Breast epithelium (tissue), 4 donors: ENCODE measurements at places on chromosomes 2 and 18. TPM values are rescaled to one million over a fixed set of nuclear protein-coding genes. Genes with fewer than 3 reads are reported as not detected.

DNA sequence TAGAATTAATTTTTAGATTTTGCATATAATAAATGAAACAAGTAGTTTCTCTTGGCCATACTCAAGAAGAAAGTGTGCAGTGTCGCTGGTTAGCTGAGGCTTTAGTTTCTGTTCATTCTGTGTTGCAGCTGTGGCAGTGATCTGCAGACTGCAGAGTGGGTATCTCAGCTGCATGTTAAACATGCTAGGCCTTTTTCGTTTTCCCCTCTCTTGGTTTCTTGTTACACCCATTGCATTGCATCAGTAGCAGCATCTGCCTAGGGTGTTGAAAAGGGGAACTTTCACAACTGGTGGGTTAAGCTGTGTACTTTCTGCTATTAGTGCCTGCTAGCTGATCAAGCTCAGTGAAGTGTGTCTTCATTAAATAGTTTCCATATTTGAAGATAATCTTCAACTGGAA lies 51.3 kb downstream of the ACSL3 start:
- no peak overlapping the region for H3K27ac ChIP-seq
- no peaks in the 10 kb centered on the region for H3K36me3 ChIP-seq
- no peak overlapping the region for H3K4me3 ChIP-seq

GRCh38 chr18:55587418-55588110 lies 428 bp downstream of the TCF4 start:
- peak overlapping the region; percentile 93 for H3K27ac ChIP-seq
- DNase-seq = no peak
- H3K27me3 ChIP-seq = no peaks in the 10 kb centered on the region
- H3K4me1 ChIP-seq = no peaks in the 10 kb centered on the region
- peak overlapping the region; percentile 83 for H3K4me3 ChIP-seq

Gene GAL3ST2
- total RNA-seq = not detected

DNA sequence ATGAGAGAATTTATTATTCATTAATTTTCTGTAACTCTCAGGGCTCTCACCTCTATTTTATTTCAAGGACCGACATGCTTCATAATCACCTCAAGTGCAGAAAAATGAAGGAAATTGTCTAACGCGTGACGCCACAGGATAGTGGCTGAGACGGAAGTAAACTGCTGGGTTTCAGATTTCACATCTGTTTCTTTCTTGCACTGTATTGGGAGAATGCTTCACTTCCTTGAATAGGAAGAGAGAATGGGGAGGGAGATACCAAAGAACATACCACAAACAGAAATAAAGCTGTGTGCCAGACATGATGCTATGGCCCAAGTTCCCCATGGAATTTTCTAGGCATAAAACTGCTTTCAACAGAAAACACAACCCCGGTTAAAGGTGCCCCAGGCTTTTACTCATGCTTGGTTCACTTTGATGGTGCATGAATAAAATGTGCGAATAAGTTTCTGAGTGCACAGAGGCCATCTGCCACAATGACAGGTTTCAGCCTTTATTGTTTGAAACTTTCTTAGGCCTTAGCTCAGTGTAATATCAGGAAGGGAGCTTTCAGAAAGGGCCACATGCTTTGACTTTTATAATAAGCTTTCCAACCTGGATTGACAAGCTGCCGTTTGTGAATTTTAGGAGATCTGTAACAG lies 1116.4 kb downstream of the SOCS6 start:
- no peak overlapping the region for H3K27ac ChIP-seq
- no peak overlapping the region for H3K4me3 ChIP-seq
- DNase-seq = no peak
- H3K36me3 ChIP-seq = no peaks in the 10 kb centered on the region
- no peaks in the 10 kb centered on the region for H3K4me1 ChIP-seq
- H3K27me3 ChIP-seq = no peaks in the 10 kb centered on the region

- no peak overlapping the region for H3K4me3 ChIP-seq
- no peaks in the 10 kb centered on the region for H3K27me3 ChIP-seq
- H3K4me1 ChIP-seq = no peaks in the 10 kb centered on the region
- no peaks in the 10 kb centered on the region for H3K36me3 ChIP-seq
- no peak for DNase-seq
- no peak overlapping the region for H3K27ac ChIP-seq
These were observed 290.9 kb upstream of the HDAC4 start for GRCh38 chr2:239691720-239692119.

DNA sequence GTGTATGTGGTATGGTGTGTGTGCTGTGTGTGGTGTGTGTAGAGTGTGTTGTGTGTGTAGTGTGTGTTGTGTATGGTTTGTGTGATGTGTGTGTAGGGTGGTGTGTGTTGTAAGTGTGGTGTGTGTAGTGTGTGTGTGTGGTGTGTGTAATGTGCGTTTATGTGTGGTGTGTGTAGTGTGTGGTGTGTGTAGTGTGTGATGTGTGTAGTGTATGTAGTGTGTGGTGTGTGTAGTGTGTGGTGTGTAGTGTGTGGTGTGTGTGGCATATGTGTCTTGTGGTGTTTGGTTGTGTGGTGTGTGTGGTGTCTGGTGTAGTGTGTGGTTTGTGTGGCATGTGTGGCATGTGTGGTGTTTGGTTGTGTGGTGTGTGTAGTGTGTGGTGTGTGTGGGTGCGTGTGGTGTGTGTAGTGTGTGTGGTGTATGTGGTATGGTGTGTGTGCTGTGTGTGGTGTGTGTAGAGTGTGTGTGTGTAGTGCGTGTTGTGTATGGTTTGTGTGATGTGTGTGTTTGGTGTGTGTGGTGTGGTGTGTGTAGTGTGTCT lies 4.0 kb upstream of the RTP5 start:
- H3K27ac ChIP-seq = no peak overlapping the region
- no peak overlapping the region for H3K4me3 ChIP-seq
- H3K27me3 ChIP-seq = peaks cover 74% of the 10 kb centered on the region
- DNase-seq = no peak

- H3K4me1 ChIP-seq = no peaks in the 10 kb centered on the region
- no peak overlapping the region for H3K4me3 ChIP-seq
- no peaks in the 10 kb centered on the region for H3K27me3 ChIP-seq
- DNase-seq = no peak
- H3K27ac ChIP-seq = no peak overlapping the region
These were observed 357.0 kb downstream of the TSN start for GRCh38 chr2:122112216-122113005.

- H3K4me1 ChIP-seq = no peaks in the 10 kb centered on the region
- no peaks in the 10 kb centered on the region for H3K27me3 ChIP-seq
- H3K36me3 ChIP-seq = no peaks in the 10 kb centered on the region
- H3K27ac ChIP-seq = no peak overlapping the region
- H3K4me3 ChIP-seq = no peak overlapping the region
- no peak for DNase-seq
These were observed 107.1 kb downstream of the POLE4 start for GRCh38 chr2:75065402-75066008.

GRCh38 chr2:159592441-159592840 lies 23.9 kb downstream of the BAZ2B start:
- H3K27me3 ChIP-seq = no peaks in the 10 kb centered on the region
- no peaks in the 10 kb centered on the region for H3K36me3 ChIP-seq
- no peak for DNase-seq
- H3K27ac ChIP-seq = peak overlapping the region; percentile 43
- no peaks in the 10 kb centered on the region for H3K4me1 ChIP-seq
- H3K4me3 ChIP-seq = no peak overlapping the region

DNA sequence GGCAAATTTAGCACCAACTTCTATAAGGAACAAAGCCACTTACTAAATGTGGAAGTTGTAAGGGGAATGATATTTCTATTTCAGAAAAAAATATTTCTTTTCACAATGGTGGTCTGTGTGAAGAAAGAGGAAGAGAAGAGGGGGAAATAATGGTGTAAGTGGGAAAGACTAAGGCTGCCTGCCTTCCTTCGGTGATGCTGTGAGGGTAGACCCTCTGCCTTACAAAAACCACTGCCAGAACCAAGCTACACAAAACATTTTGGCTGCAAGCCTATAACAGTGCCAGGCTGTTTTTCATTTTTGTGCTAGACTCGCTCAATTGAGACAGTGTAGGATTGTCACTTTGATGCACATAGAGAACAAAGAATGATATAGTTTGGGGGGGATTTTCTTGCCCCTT lies 286.6 kb downstream of the ZEB2 start:
- no peak overlapping the region for H3K4me3 ChIP-seq
- no peak for DNase-seq
- no peaks in the 10 kb centered on the region for H3K27me3 ChIP-seq

DNA sequence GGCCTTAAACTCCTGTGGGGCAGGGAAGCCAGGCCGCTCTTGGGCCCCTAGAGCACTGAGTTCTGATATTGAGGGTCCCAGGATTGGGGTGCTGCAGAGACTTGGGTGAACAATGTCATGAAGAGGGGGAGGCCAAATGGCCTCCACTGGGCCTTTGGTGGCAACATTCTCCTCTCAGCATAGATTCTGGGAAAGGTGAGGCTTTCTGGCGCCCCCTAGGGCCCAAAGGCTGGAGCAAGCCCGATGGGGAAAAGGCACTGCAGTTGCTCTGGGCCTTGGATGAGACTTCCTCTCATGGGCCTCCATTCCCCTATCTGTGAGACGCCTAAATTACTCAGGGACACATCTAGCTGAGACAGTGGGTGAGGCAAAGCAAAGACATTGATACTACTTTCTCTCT lies 84.8 kb downstream of the ACAA2 start:
- H3K4me3 ChIP-seq = no peak overlapping the region
- H3K36me3 ChIP-seq = no peaks in the 10 kb centered on the region
- H3K27me3 ChIP-seq = no peaks in the 10 kb centered on the region
- DNase-seq = no peak

- no peak overlapping the region for H3K4me3 ChIP-seq
- DNase-seq = no peak
- no peaks in the 10 kb centered on the region for H3K4me1 ChIP-seq
- H3K27ac ChIP-seq = no peak overlapping the region
- no peaks in the 10 kb centered on the region for H3K36me3 ChIP-seq
These were observed 157.1 kb upstream of the CCDC150 start for GRCh38 chr2:196482119-196483065.

Gene RBM44
- 2.5 TPM for total RNA-seq

DNA sequence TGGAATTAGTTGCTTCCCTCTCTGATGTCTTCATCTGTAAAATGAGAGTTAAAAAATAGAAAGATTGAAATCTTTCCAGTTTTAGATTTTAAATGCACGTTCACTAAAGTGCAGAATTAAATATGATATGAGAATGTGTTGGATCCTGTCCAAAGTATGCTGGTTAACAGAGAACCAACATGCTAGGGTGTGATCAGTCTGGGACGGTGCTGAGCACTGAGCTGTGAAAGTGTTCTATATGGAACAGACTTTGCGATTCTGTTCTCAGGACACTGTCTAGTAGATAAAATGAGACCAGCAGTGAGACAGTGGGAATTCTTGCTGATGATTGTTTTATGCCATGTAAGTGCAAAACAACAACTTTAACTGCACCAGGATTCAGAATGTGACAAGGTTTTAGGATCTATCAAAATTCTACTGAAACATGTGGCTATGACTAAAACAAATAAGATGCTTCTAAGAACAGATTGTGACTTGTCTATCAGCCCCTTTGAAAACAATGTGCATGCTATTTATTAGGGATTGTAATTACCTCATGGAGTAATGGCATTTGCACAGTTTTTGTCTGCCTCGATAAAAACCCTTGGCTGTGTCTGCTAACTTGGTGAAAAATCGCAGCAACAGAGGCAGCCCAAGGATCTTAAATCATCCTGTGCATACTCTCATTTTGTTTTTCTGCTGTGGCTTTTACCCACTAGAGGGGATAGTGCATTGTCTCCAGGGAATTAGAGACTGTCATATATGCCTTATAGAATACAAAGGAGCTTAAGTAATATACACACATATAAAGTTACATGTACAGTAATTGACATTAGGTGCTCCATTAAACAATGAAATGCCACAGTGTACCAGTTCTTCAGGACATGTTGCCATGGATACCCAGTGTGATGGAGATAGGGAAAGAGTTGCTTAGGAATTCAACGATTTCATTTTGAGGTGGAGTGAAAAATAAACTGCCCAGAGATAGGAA lies 55.1 kb downstream of the MAP3K20 start:
- no peaks in the 10 kb centered on the region for H3K4me1 ChIP-seq
- H3K27ac ChIP-seq = no peak overlapping the region
- H3K27me3 ChIP-seq = no peaks in the 10 kb centered on the region
- no peak overlapping the region for H3K4me3 ChIP-seq

- H3K4me3 ChIP-seq = peak overlapping the region; percentile 79
- peaks cover 4% of the 10 kb centered on the region for H3K27me3 ChIP-seq
- peak; percentile 44 for DNase-seq
- peak overlapping the region; percentile 42 for H3K27ac ChIP-seq
- no peaks in the 10 kb centered on the region for H3K4me1 ChIP-seq
- H3K36me3 ChIP-seq = no peaks in the 10 kb centered on the region
These were observed 873 bp upstream of the SH3RF3 start for GRCh38 chr2:109128048-109128615.

DNA sequence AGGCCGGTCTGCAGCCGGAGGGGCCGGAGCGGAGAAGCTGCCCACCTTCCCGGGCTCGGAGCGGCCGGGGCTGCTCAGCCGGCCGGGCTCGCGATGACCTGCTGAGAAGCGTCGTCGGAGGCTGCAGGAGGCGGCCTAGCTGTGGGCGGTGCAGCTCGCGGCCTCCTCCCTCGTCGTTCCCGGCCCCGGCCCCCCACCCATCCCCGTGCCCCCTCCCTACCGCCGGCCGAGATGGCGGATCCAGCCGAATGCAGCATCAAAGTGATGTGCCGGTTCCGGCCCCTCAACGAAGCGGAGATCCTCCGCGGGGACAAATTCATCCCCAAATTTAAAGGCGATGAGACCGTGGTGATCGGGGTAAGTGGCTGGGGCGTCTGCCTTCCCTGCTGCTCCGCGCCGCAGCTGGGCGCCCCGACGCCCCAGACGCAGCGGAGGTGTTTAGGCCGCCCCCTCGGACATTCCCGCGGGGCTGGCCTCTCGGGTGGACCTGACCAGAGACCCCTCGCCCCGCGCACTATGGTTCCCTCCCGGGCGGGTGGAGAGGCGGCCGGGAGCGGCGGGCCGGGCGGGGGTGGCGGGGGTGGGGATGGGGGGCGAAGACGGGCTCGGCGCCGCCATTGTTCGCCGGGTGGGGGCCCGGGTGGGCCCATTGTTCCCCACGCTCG lies 492 bp downstream of the KIF5C start:
- H3K36me3 ChIP-seq = no peaks in the 10 kb centered on the region
- DNase-seq = no peak
- peaks cover 17% of the 10 kb centered on the region for H3K27me3 ChIP-seq

GRCh38 chr2:54370405-54371104 lies 85.6 kb upstream of the SPTBN1 start:
- no peaks in the 10 kb centered on the region for H3K27me3 ChIP-seq
- peak overlapping the region; percentile 58 for H3K27ac ChIP-seq
- no peaks in the 10 kb centered on the region for H3K36me3 ChIP-seq
- no peaks in the 10 kb centered on the region for H3K4me1 ChIP-seq
- no peak overlapping the region for H3K4me3 ChIP-seq

DNA sequence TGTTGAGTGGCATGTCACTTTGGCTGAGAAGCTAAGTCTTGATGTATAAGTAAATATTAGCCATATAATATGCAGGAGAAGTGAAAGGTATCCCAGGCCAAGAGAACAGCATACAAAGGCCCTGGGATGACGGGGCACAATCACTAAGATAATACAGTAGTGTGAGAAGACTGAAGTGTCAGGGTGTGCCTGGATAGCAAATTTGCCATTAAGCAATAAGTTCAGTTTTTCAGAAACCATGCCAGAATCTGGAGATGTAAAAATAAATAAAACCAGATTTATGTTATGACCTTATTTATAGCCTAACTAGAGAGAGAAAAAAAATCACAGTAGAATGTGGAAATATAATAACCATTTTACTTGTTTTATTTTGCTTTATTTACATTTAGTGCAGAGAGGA lies 1858.7 kb upstream of the CELF4 start:
- no peak for DNase-seq
- H3K36me3 ChIP-seq = no peaks in the 10 kb centered on the region
- H3K4me1 ChIP-seq = no peaks in the 10 kb centered on the region
- no peak overlapping the region for H3K4me3 ChIP-seq
- H3K27me3 ChIP-seq = no peaks in the 10 kb centered on the region

Gene CETN1
- not detected for total RNA-seq

Gene AQP12A
- not detected for total RNA-seq

Gene NOP58
- 96.2 TPM for total RNA-seq
